ENCODE measurements at places on chromosomes 7 and 10.

- DNase-seq = no peak
Observed at GRCh38 chr10:79090134-79090803, 21.5 kb downstream of the ZMIZ1 start.

GRCh38 chr7:47153576-47153975, 428.3 kb downstream of the TNS3 start:
- no peak for DNase-seq

DNA sequence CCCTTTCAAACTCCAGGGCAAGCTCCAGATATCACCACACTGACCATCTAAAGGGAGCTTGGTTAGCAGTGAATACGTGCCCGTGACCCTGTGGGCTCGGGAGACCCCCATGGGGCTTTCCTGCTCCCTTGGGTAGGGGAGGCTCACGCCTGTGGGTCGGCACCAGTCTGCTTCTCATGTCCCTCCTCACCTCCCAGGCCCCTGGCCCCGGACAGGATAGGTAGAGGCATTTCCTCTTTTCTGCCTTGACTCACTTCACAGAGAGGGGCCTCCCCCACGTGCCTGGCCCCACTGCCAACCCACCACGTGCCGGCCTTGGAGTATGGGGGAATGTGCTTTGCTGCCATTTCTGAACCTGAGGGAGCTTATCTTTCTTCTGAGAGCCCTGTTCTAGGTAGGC, 131.3 kb upstream of the FAM20C start:
- DNase-seq = no peak

- no peak for DNase-seq
Observed at GRCh38 chr7:108642126-108642525, 72.5 kb downstream of the DNAJB9 start.

DNA sequence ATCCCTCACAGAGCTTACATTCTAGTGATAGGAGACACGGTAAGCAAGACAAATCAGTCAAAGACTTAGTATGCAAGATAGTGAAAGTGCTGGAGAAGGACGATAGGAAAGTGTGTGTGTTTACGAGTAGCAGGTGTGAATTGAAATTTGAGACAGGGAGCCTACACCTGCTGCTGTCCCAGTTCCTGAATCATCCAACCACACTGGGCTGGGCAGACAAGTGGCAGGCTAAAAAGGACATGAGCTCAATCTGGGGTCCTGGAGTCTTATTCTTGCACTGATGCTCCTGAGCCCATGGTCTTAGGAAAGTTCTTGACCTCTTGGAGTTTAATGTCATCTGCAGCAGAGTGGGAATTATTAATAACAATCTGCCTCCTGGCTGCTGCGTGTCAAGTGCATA, 16.2 kb downstream of the RBP3 start:
- no peak for DNase-seq

DNA sequence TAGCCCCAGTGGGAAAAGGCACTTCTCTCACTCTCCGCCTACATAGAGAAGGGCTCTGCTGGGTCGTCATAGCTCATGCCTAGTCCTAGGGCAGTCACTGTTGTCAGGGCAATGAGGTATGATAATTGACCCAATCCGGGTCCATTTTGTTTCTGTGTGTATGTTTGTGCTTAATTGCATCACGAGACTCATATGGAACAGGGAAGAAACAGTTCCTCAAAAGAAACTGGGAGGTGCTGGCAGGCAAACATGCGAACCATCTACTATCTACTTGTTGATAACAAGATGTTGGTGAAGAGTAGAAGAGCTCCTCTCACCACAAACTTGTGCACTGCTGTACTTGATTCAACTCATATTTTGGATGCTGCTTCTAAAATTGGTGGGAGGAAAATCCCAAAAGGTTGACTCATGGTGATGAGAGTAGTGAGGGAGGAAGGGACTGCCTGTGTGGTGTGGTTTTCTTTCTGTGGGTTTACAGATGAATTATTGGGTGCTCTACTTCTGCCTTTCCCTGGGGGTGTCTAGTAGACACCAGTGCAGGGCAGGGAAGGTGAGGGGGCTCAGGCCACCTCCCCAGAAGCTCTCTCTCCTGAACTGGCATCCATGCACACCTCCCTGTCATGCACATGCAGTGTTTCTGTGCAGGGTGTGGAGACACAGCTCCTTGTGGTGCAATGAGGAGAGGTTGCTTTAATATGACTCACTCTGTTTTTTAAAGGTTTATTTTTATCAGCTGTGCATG, 29.4 kb downstream of the LSMEM1 start:
- DNase-seq = peak; percentile 17

DNA sequence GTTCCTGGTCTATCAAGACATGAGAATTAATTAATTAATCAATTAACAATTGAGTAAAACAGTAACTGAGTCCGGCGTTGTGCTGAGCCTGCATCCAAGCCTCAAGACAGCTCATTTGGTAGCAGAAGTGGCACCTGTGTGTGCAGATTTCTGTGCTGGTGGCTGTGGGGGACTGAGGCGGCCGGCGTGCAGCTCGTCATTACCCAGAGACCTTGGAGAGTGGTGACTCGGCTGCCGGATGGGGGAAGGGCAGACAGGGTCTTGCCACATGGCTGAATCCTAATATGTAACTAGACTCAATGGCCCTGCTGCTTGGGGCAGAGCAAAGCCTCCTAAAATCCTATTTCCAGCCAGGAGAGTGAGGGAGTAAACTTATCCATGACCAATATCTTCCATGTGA, 510.2 kb downstream of the TCERG1L start:
- no peak for DNase-seq

DNA sequence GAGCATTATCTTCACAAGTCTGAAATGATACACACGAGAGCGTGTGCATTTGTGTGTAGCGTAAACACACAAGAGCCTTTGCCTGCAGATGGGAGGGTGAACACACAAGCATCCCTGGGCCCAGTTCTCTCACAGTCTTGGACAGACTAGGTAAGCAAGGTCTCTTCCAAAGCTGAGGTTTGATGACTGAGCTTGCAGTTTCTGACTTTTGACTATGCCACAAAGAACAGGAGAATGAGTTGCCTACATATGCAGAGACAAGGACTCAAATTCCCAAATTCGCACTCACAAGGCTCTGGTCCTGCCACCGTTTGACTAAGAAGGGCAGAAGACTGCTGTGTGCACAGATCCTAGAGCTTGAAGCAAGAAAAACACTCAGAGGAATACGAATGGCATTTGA, 55.8 kb downstream of the FAM53B start:
- DNase-seq = no peak

All from SIG-M5 (cell line).